ENCODE measurements at places on chromosomes 7 and 10.

DNA sequence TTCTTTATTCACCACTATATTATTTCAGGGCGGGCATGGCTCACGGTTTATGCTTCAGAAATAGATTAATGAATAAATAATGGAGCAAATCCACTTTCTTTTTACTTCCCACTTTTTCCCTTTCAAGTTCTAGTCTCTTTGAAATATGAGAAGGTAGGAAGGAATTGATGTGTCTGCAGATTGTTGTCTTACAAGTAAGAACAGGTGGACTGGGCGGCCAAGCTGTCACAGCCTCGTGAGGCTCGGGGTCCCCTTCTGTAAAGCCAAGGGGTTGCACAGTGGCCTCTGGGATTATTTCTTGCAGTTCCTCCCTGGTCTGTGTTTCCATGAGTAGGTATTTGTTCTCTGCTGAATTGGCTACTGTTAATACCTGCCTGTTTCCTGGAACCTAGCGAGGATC lies 11.2 kb downstream of the VWA2 start:
- DNase-seq, result no peak

- DNase-seq, result no peak
Observed at GRCh38 chr10:93445097-93445960, 36.8 kb downstream of the MYOF start.

DNA sequence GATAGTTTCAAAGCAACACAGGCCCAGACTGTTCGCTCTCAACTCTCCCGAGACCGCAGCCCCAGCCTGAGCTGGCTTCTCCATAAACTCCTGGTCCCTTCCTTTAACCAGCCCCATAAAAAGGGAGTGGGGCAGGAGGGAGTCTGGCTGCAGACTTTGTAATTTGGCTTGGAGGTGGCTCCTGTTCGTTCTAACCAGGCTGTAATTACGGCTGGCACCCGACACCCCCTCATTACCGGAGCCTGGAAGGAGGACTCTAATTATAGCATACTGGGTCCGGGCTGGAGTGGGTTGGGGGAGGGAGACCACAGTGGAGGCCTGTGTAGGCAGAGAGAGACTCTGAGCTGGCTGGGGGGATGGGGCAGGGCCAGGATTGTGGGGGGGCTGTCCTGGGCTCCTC lies 49.7 kb downstream of the UNC5B start:
- no peak for DNase-seq

GRCh38 chr7:31023877-31024276 lies 28.2 kb upstream of the ADCYAP1R1 start:
- no peak for DNase-seq

DNA sequence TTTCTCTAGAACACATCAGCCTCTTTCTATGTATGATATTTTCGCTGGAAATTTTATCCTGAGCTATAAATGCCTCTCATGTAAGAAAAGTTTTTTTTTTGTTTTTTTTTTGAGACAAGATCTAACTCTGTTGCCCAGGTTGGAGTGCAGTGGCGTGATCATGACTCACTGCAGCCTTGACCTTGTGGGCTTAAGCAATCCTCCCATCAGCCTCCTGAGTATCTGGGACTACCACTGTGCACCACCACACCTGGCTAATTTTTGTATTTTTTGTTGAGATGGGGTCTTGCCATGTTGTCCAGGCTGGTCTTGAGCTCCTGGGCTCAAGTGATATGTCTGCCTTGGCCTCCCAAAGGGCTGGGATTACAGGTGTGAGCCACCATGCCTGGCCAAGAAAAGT lies 80.4 kb downstream of the ADK start:
- no peak for DNase-seq

- peak; percentile 14 for DNase-seq
Observed at GRCh38 chr10:110009736-110010475, 2.1 kb downstream of the ADD3 start.

Measured in stimulated activated naive CD4-positive, alpha-beta T cell (primary cell).